ENCODE measurements at places on chromosomes 1 and 21. TPM values are rescaled to one million over a fixed set of nuclear protein-coding genes. Genes with fewer than 3 reads are reported as not detected.

The OR2T35 gene
- total RNA-seq = not detected

The FABP3 gene
- total RNA-seq = 28.2 TPM

The RSPO1 gene
- 0.08 TPM for total RNA-seq

GRCh38 chr1:29986986-29987385 lies 736.4 kb downstream of the MATN1 start:
- H3K36me3 ChIP-seq = no peaks in the 10 kb centered on the region
- no peak overlapping the region for H3K27ac ChIP-seq
- peaks cover 21% of the 10 kb centered on the region for H3K4me1 ChIP-seq
- no peak overlapping the region for H3K4me3 ChIP-seq
- peak; percentile 28 for DNase-seq
- no peaks in the 10 kb centered on the region for H3K27me3 ChIP-seq

DNA sequence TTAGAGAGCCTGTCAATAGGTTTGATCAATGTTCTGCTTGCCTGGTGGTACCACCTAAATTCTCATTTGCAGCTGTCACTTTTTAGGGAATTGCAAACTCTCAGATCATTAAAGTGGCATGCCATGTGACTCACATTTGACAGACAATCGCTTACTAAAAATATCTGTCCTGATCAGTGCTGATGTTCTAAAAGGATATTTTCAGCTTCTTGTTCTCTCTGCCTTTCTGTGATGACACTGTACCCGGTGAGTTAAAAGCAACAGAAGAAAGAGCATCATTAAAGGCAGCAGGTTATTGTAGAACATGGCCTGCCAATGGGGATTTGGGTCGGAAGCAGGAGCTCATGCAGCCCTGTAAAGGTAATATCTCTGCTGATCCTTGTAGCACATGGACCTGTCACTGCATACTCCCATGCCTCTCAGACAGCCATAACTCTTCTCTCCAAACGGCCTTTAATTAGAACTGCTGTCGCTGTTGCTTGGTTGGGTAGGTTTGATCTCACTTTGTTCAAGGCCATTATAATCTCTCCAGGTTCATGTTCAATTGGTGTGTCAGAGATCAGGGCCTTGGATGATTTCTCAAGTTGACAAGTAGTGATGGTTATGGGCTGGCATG lies 441.3 kb upstream of the DEPDC1 start:
- H3K27me3 ChIP-seq = no peaks in the 10 kb centered on the region
- no peaks in the 10 kb centered on the region for H3K36me3 ChIP-seq
- H3K4me3 ChIP-seq = no peak overlapping the region
- no peak overlapping the region for H3K27ac ChIP-seq

- H3K36me3 ChIP-seq = no peaks in the 10 kb centered on the region
- H3K4me3 ChIP-seq = no peak overlapping the region
- peak; percentile 35 for DNase-seq
- H3K4me1 ChIP-seq = peaks cover 5% of the 10 kb centered on the region
Measured at GRCh38 chr1:85502625-85503083, 37.7 kb upstream of the DDAH1 start.

GRCh38 chr1:226702318-226702956 lies 36.6 kb downstream of the ITPKB start:
- no peaks in the 10 kb centered on the region for H3K36me3 ChIP-seq
- peak overlapping the region; percentile 97 for H3K27ac ChIP-seq

- H3K4me3 ChIP-seq = no peak overlapping the region
- DNase-seq = no peak
- H3K36me3 ChIP-seq = no peaks in the 10 kb centered on the region
Measured at GRCh38 chr1:73327180-73327793, 870.7 kb downstream of the LRRIQ3 start.

The MIGA1 gene
- total RNA-seq = 8.0 TPM

The KCNN3 gene
- 0.14 TPM for total RNA-seq

Measured in liver (tissue), 10 donors.